ENCODE measurements at places on chromosomes 1 and 21.

DNA sequence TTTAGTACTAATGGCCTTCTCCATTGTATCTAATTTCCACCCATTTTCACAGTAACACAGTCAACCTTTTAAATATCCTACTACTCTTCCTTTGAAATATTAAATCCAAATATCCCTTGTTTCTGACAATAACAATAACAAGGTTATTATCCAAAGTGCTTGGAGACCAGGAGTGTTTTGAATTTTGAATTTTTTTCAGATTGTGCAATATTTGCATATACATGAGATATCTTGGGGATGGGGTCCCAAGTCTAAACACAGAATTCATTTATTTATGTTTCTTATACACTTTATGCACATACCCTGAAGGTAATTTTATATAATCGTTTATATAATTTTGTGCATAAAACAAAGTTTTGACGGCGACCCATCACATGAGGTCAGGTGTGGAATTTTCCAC lies 17.5 kb downstream of the DMAP1 start:
- DNase-seq: no peak

DNA sequence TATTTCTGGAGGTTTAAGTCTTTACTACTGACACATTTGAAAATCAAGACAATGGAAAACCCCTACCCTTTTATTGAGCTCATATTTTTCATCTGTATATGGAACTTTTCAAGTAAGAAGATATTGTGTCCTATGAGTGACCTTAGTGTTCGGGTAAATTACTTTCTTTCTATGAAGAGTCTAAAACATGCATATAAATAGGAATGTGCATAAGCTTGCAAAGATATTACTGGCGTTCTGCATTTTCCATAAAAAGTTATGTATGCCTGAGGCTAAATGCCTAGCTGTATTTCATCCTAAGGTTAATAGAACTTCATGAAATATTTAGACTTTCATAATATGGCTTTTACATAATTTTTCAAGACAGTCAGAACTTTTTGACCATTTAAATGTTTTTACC lies 495.8 kb upstream of the ADAMTS5 start:
- DNase-seq: no peak

DNA sequence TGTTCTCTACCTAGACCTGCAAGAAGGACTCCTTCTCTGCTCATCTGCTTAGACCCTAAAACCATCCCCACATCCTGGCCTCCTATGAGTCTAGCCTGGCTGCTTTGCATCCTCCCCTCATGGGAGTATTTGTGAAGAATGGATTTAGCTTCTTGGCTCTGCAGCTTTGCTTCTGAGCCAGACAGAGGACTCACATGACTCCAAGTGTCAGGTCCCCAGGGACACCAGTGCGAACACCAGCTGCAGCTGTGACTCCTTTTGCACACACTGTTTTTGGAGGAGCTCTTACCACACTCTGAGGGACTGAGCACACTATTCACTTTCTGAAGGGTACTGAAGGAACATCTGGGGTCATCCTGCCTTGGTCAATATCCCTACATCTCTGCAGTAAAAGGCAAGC lies 131.8 kb upstream of the SGIP1 start:
- no peak for DNase-seq

GRCh38 chr1:17926906-17927305 lies 171.8 kb downstream of the ACTL8 start:
- no peak for DNase-seq

GRCh38 chr1:47763591-47764171 lies 233.5 kb downstream of the TRABD2B start:
- DNase-seq: no peak

DNA sequence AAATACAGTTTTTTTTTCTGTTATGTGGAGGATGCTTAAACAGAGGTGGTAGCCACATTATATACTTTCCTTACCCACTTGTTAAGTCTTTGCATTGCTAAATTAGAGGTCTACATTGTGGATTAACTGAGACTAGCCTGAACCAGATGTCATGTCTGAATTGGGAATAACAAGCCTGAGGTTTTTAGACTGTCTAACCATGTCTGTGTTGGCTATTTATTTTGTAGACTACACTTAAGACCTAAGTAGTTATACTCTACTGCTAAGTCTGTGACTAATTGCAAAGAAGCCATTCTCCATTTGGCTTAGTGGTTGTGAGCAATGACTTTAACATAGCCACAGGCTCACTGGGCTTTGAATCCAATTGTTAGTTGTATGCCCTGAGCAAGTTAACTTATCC lies 45.4 kb downstream of the CDC14A start:
- no peak for DNase-seq

GRCh38 chr1:1732381-1732780 lies 8.2 kb upstream of the CDK11A start:
- DNase-seq: no peak

DNA sequence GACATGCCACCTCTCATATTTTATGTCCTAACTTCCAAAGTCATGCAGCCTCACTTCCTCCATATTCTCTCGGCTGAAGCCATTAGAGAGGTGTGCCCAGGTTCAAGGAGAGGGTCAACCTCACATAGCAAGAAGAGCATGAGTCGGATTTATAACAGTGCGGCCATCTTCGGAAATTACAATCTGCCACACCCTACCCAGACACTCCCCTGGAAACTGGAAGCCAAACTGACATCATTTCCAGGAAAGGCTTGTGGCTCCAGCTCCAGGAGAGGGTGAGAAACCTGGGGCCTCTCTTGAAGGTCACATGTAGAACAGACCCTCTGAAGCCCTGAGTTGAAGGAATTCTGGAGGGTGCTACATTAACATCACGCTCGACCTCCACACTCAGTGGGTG lies 73.5 kb downstream of the RRAGC start:
- no peak for DNase-seq
